ENCODE measurements at places on chromosomes 7 and 10.

GRCh38 chr10:132653721-132654120 is 116.1 kb downstream of the INPP5A start:
- no peak for DNase-seq

DNA sequence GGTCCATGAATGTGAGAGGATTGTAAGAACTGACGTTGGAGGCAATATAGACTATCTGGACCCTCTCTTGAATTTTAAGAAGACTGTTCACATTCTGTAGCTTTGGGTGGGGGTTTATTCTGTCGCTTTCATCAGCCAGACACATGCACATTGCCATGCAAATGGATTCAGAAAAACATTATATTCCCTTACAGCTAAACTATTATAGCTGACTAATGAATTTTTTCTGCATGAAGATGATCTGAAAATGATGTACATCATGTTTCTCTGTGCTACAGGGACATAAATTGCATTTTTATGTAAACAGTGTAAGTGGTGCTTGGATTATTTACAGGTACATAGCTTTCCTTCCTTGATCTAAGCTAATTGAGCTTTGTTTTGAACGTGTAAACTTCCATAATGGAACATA is 1.5 kb downstream of the MET start:
- DNase-seq, result no peak

GRCh38 chr7:67344481-67345193 is 348.0 kb downstream of the TYW1 start:
- no peak for DNase-seq

DNA sequence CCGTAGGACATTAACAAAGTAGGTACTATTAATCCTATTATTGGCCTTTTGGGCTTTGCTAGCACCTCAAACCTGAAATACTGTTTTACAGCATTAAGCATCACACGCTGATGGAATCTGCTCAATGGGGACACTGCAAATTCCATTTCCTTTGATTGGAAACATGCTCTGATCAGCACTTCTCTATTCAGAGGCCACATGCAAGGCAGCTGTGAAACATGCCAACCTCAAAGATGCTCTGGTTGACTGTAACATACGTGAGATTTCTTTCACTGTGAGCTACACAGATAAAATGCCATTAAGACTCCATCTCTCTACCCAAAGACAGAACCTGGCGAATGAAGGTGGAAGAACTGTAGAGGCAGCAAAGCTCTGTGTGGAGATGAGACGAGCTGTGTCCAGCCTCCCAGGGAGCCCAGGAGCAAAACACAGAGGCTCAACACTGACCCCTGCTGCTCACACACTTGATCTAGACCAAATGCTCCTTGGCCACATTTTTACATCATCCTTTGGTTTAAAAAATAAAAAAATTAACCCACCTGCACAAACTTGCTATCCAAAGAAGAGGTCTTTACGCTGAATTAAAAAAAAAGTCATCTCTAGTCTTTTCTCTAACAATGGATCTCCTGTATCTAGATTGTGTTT is 8.0 kb downstream of the RSU1 start:
- DNase-seq, result peak; percentile 50

DNA sequence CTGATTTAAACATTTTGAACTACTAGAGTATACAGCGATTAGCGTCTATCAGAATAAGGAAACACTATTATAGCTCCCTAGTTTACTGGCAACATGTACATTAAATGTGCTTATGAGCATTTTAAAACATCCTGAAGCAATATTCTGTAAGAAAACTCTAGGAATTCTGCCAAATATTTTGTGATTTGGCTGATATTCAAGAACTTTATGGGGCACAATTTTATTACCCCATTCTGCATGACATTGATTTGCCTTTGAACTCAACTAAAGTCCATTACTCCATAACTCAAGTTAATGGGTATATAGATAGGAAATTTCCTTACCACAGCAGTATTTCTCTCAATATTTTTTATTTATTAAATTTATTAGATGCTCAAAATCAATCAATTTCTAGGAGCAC is 369.9 kb upstream of the KCND2 start:
- DNase-seq, result no peak

GRCh38 chr10:5711642-5712041 is 27.0 kb downstream of the TASOR2 start:
- no peak for DNase-seq

GRCh38 chr10:481628-482027 is 207.8 kb downstream of the DIP2C start:
- DNase-seq, result no peak

DNA sequence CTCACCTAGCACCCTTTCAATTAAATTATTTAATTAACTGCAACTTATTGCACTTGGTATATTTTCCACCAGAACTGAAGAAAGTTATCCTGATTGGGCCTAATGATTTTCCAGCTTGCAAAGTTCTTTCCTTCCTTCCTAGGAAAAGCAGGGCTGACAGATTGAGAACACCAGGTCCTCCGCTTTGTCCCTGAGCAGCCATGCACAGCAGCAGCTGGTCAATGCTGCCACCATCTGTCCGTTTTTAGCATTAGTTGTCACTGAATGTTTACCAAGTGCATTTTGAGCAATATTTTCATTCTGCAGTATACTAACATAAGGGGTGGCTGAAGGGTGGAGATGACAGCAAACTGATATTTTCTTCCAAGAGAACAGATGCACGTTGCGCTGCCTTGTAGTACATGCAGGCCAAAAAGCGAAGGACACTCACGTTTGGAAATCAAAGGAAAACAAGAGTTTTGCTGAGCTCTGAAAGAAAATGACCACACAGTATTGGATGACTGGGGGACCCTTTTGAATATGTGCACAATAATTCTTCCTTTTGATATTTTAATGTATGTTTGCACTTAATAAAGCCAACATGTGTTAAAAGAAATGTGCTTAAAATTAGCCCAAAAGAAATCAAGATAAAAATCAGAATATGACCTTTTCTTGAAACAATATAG is 248.8 kb upstream of the PTN start:
- no peak for DNase-seq

- DNase-seq, result peak; percentile 10
Observed at GRCh38 chr10:4514445-4515108, 311.4 kb upstream of the AKR1E2 start.

- DNase-seq, result no peak
Observed at GRCh38 chr10:43209651-43210141, 57.2 kb downstream of the RASGEF1A start.

- peak; percentile 6 for DNase-seq
Observed at GRCh38 chr7:112205343-112206237, 609 bp downstream of the DOCK4 start.

- DNase-seq, result no peak
Observed at GRCh38 chr10:85194706-85195105, 866.3 kb downstream of the CCSER2 start.

GRCh38 chr7:101321491-101322401 is at the start of gene IFT22:
Gene IFT22, minus strand, starts transcription at chr7:101321812. Its CDS starts 103 bp downstream, at chr7:101321709.
- peak; percentile 86 for DNase-seq

- DNase-seq, result no peak
Observed at GRCh38 chr7:121313793-121314676, 14.8 kb upstream of the WNT16 start.

DNA sequence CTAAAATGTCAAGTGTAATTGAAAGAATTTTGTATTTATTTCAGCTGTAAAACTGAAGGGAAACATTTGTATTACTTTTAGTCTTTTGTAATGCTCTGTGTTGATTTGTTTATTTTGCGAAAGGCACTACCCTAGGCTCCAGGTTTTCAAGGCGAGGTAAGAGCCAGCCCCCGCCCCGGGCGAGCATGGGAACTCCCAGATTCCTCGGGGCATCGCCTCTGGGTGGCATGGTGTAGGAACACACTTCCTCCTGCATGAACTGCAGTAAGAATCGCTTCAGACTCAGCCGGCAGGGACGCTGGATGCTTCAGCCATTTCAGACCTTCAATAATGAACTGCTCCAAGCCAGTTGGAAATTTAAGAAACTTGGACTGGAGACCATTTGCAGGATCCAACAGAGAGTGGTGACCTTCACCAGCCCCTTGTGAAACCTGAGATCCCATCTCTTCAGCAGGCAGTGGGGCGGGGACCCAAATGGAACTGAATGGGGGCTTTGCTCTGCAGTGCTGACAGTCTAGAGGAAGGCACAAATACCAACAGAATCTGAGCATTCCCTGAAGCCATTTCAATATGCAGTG is 544.3 kb upstream of the MGMT start:
- DNase-seq, result no peak

DNA sequence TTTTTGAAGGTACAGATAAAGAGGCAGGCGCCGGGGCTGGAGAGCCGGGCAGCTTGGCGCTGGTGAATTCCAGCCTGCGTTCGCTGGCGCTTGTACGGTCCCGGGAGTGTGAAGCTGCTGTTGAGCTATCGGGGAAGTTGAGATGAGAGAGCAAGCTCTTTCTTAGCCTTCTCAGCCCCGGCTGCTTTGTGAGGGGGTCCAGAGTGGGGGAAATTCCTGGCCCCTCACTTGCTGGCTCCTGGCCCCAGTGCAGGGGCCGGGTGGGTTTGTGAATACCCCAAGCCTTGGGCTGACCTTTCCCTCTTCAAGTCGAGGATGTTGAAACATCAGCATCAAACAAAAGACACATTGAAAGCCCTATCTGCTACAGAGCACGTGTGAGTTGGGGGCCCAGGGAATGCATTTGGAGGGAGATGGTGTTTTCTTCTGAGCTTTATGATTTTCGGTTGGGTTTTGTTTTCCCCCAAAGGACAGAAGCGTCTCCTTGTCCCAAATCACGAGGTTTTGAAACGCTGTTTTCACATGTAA is 2.7 kb downstream of the ZMIZ1 start:
- no peak for DNase-seq

Data from CD4-positive, alpha-beta T cell treated with Interleukin-4 for 4 hours (primary cell).